ENCODE measurements at places on chromosomes 4 and X. TPM values are rescaled to one million over a fixed set of nuclear protein-coding genes. Genes with fewer than 3 reads are reported as not detected.

Gene SPATA4
- not detected for total RNA-seq

Gene HS3ST1
- total RNA-seq: 2.1 TPM

Gene IL13RA2
- 0.51 TPM for total RNA-seq

Gene LGI2
- total RNA-seq: 1.7 TPM

Gene RGN
- total RNA-seq: 2.8 TPM

Gene RBM3
- 300 TPM for total RNA-seq

Gene DCAF8L2
- not detected for total RNA-seq

Gene HTATSF1
- total RNA-seq: 99.8 TPM

Gene HOPX
- total RNA-seq: 0.98 TPM

Gene TRPC5OS
- not detected for total RNA-seq

Gene FAT4
- total RNA-seq: 23.3 TPM

Gene NLGN3
- not detected for total RNA-seq
